ENCODE measurements at places on chromosomes 1 and 21.

DNA sequence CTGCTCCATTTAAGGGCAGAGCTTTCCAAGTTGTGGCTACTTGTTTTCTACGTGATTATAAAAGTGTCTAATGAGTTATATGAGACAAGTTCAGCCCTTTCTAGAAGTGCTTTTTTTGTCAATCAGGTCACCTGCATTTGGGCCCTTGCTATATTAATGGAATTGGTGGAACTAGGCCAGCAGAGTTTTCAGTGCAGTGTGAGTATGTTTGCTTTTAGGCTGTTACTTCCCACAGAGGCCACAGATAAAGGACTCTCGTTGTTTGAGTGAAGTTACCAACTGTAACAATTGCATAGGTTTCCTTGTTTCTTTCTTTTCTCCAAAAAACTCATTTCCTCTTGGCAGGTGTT is 10.9 kb downstream of the SMAP2 start:
- DNase-seq = no peak

- DNase-seq = peak; percentile 40
Observed at GRCh38 chr1:12063141-12064072, at the start of gene TNFRSF8. TNFRSF8 (plus strand) TSS chr1:12063303; CDS start chr1:12063599, 296 bp downstream.

DNA sequence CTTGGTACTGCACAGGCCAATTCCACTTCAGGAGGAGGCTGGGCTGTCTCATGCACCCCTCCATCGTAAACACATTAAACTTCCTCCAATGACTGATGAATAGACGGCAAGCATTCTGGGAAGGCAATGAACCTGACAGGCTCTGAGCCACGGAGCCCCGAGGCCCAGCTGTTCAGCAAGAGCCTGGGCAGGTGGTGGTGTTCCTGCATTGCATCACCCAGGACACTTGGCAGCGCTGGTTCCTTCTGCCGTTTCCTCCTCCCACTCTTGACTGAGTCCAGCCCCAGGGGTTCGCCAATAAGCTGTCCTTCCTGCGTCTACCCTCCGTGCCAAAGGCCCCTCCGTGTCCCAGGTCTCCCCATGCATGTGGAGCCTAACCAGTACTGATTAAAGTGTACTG is 109.8 kb downstream of the JAK1 start:
- DNase-seq = peak; percentile 32

GRCh38 chr1:193348769-193349535 is 162.5 kb upstream of the B3GALT2 start:
- DNase-seq = no peak

GRCh38 chr1:39954324-39954869 is 548 bp upstream of the MFSD2A start:
- no peak for DNase-seq

DNA sequence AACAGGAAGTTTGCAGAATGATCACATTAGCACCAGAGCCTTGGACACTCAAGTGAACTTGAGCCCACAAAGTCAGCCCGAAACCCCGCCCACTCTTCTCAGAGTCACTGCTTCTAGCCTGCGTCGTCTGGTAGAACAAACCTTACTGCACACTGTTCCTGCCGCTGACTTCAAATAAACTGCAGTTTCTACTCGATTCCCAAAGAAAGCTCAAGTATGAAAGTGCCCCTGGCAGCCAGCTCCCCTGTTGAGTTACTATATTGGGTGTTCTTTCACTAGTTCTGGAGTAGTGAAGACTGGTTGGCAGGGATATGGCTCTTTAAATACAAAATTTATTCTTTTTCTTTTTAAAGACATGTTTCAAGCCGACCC is 164.7 kb downstream of the GALNT2 start:
- DNase-seq = peak; percentile 52

DNA sequence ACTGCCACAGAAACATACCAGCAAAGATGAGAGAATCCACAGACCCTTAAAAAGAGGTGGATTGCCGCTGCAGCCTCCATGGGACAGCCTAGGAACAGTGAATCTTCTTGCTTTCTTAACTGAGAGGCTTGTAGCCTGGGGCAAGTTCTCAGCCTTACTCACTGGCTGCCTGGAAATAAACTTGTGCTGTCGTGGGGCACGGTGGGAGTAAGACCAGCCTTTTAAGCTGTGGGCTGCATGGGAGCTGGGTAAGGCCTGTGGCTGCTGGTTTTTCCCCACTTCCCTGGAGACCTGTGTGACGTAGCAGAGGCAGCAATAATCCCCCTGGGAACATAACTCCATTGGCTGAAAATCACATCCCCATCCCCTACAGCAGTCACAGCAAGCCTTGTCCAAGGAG is 30.8 kb downstream of the CD2 start:
- DNase-seq = no peak

- peak; percentile 96 for DNase-seq
Observed at GRCh38 chr1:91026320-91026719, 4.5 kb upstream of the ZNF644 start.

- DNase-seq = no peak
Observed at GRCh38 chr1:63124666-63125191, 197.6 kb upstream of the FOXD3 start.

Data from DMS53 (cell line).